ENCODE measurements at places on chromosomes 7 and 10. TPM values are rescaled to one million over a fixed set of nuclear protein-coding genes. Genes with fewer than 3 reads are reported as not detected.

The EBLN1 gene
- total RNA-seq, result not detected

The HMX2 gene
- not detected for total RNA-seq

The SYT15 gene
- total RNA-seq, result 0.79 TPM

The MAT1A gene
- total RNA-seq, result 0.30 TPM

The HDAC9 gene
- 28.2 TPM for total RNA-seq

Measured in skin of body (tissue), 3 donors.